Regular cardiac myocyte (primary cell): ENCODE measurements at places on chromosomes 2 and 18. TPM values are rescaled to one million over a fixed set of nuclear protein-coding genes. Genes with fewer than 3 reads are reported as not detected.

OR6B2 gene
- total RNA-seq, result not detected in 2 replicates

SPDYA gene
- total RNA-seq, result 0.58 and 0.85 TPM in 2 replicates

LRATD1 gene
- total RNA-seq, result under 0.01 TPM in 2 replicates

TBC1D8 gene
- total RNA-seq, result 5.8 and 9.0 TPM in 2 replicates

RNF152 gene
- 60.3 and 90.5 TPM in 2 replicates for total RNA-seq

NFU1 gene
- 44.0 and 52.0 TPM in 2 replicates for total RNA-seq

CAPN14 gene
- under 0.01 and 0.28 TPM in 2 replicates for total RNA-seq

INO80B gene
- total RNA-seq, result 7.1 and 16.3 TPM in 2 replicates

SIX2 gene
- 2.0 and 2.7 TPM in 2 replicates for total RNA-seq

CHST9 gene
- under 0.01 TPM in 2 replicates for total RNA-seq

ALPG gene
- not detected in 2 replicates for total RNA-seq

SMCHD1 gene
- total RNA-seq, result 70.8 and 72.9 TPM in 2 replicates

KATNAL2 gene
- 0.96 and 2.5 TPM in 2 replicates for total RNA-seq

ATP6V1C2 gene
- total RNA-seq, result under 0.01 TPM in 1 of 2 replicates, not detected in the other

LBX2 gene
- total RNA-seq, result 2.1 and 2.8 TPM in 2 replicates

EPHA4 gene
- 1.7 and 5.6 TPM in 2 replicates for total RNA-seq

SAG gene
- total RNA-seq, result not detected in 2 replicates

CYRIA gene
- total RNA-seq, result 5.2 and 8.2 TPM in 2 replicates

UGT1A6 gene
- 0.58 and 1.4 TPM in 2 replicates for total RNA-seq

STPG4 gene
- under 0.01 and 0.56 TPM in 2 replicates for total RNA-seq

ADGRF3 gene
- under 0.01 TPM in 2 replicates for total RNA-seq

PSD4 gene
- total RNA-seq, result 0.19 and 1.4 TPM in 2 replicates

ALPI gene
- total RNA-seq, result not detected in 2 replicates

BCL2L11 gene
- total RNA-seq, result 0.77 and 1.1 TPM in 2 replicates

SPATA3 gene
- not detected in 2 replicates for total RNA-seq

RTTN gene
- 12.4 and 20.5 TPM in 2 replicates for total RNA-seq

LYPD6B gene
- 0.56 and 2.7 TPM in 2 replicates for total RNA-seq
